ENCODE measurements at places on chromosomes 1 and 21.

DNA sequence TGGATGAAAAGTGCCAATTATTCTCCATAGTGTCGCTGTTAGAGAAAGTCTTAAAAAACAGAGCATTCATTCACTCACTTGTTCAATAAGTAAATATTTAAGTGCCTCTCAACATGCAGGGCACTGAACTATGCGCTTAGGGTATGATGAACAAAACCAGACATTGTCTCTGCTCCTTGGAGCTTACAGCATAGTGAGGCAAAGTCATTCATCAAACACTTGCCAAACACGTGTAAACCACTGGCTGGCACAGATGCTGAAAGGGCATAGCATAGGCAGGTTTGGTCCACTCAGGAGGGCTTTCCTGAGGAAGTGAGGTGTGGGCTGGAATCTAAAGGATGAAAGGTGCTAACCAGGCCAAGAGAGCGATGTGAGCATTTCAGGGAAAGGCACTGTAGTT lies 27.6 kb upstream of the RD3 start:
- DNase-seq = no peak

- DNase-seq = no peak
These were observed 648.5 kb upstream of the PKN2 start for GRCh38 chr1:88035578-88035977.

- no peak for DNase-seq
These were observed 19.8 kb upstream of the THRAP3 start for GRCh38 chr1:36204347-36204909.

DNA sequence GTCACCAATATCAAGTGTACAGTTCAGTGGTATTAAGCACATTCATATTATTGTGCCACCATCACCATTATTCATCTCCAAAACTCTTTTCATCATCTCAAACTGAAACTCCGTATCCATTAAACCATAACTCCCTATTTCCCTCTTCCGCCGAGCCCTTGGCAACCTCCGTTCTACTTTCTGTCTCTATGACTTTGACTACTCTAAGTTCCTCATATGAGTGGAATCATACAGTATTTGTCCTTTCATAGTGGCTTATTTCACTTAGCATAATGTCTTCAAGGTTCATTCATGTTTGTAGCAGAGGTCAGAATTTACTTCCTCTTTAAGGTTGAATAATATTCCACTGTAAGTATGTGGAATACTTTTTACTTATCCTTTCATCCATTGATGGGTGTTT lies 21.7 kb downstream of the SELP start:
- no peak for DNase-seq

DNA sequence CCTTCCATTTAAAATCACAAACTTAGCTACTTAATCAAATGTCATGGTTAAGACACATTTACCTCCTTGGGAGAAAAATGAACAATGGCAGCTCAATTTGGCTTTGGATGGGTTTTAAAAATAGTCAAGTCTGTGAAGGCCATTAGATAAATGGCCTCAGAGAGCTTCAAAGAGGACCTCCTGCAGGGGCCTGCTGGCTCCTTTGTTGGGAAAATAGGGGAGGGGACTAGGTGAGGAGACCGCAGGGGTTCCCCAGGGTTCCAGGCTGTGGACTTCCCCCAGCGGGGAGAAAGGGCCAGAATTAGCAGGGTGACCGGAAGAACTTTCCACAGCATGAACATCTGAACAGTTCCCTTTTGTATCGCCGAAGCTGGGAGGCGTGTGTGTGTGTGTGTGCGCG lies 3.4 kb upstream of the AJAP1 start:
- DNase-seq = no peak

GRCh38 chr1:215660259-215660658 lies 93.2 kb downstream of the KCTD3 start:
- DNase-seq = no peak
